Activated CD4-positive, CD25-positive, alpha-beta regulatory T cell treated with anti-CD3 and anti-CD28 coated beads, Interleukin-2, amount 50 U/mL, for 72 hours (primary cell): ENCODE measurements at places on chromosomes 3 and 15.

DNA sequence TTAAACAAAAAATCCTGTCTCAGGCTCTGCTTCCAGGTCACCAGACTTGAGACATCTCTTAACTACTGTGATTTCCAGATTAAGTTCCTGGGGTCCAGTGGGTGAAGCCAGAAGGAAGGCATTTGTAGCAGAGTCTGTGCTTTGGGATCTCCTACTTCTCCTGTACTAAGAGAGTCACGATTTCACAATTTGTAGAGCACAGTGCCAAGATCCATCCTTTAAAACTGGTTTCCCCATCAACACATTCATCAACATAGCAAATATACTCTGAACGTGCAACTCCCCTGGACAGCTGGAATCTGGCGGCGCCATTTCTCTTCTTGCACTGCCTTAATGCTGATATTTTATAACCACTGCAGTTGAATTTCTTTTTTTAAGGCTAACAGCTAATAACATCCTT, 33.2 kb downstream of the CDCP1 start:
- DNase-seq = no peak

DNA sequence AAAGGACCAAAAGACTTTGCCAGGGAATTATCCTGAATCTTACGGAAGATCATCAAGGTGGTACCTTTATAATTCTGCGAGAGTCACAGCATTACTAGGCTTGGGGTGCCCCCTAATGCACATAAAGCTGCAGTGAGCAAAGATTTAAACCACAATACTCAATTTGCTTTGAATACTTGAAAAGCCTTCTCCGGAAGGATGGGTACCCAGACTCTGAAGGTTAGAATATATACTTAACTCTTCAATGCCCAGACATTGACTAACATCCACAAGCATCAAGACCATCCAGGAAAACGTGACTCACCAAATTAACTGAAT, 117.8 kb upstream of the KCNH8 start:
- no peak for DNase-seq

GRCh38 chr3:38590521-38590920, 59.0 kb downstream of the SCN5A start:
- DNase-seq = no peak

- no peak for DNase-seq
These were observed 909.2 kb upstream of the EPHA6 start for GRCh38 chr3:95905182-95905581.

- DNase-seq = no peak
These were observed 130.1 kb downstream of the RTP4 start for GRCh38 chr3:187498211-187498724.

DNA sequence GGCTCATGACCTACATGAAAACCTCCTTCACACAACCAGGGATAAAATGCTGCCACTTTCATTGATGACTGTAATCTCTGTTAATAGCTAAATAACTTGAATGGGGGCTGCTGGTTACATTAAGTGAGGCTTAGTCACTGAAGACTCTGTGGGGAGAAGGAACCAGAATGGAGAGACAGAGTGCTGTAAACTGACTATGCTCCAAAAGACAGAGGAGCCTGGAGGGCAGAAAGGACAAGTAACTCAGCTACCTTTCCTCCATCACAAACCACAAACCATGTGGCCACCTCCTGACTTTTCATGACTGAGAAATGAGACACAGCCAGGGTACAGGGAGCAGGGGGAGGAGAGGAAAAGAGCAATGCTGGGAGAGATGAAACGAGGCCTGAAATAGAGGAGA, 97.1 kb upstream of the TRIM42 start:
- DNase-seq = no peak
